ENCODE measurements at places on chromosomes 3 and 15.

DNA sequence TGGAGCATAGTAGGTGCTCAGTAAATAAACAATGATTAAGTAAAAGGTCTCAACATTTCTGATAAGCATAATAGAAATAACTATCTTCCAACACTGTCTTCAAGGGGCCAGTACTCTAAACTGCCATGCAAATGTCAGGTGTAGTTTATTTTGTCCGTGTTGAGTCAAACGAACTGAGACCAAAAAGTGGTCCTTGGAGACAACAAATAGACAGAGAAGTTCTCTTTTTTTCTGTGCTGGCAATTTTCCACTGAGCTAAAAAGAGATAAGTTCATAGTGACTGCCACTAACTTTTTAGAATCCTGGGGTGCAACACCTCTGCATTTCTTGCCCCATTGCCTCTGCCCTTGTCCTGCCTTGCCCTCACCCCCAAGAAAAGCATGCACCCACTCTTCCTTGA lies 14.7 kb upstream of the MBNL1 start:
- no peak for DNase-seq

GRCh38 chr3:131216330-131216729 lies 165.2 kb upstream of the NUDT16 start:
- DNase-seq = no peak

- no peak for DNase-seq
These were observed 3.8 kb downstream of the RBP2 start for GRCh38 chr3:139472380-139473010.

- DNase-seq = no peak
These were observed 75.4 kb upstream of the ABHD17C start for GRCh38 chr15:80619680-80620079.

DNA sequence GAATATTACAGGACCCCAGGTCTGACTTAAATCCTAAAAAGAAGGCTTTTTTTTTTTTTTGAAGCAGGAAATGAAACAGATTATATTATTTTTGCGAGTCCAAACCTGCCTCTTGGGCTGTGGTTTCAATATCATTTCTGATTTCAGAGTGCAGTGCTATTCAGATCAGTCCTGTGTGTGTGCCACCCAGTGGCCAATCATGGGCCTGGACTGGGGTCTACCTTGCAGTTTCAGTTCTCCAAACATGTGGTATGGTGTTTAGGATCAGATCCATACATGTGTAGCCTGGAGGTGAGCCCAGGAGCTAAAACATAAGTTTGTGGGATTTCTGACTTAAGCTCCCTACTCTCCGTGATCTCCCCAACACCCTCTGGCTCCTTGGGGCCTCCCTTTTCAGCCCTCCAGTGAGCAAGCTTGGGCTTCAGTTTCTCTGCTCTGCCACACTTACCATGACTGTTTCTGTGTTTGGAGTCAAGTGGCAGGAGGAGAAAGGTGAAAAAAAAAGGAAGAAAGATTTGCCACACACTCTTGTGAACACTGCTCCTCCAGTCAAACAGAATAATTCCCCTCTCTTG lies 12.1 kb upstream of the THSD4 start:
- DNase-seq = no peak

GRCh38 chr3:8755564-8756237 lies 13.7 kb downstream of the OXTR start:
- no peak for DNase-seq
